ENCODE measurements at places on chromosomes 6 and 20.

DNA sequence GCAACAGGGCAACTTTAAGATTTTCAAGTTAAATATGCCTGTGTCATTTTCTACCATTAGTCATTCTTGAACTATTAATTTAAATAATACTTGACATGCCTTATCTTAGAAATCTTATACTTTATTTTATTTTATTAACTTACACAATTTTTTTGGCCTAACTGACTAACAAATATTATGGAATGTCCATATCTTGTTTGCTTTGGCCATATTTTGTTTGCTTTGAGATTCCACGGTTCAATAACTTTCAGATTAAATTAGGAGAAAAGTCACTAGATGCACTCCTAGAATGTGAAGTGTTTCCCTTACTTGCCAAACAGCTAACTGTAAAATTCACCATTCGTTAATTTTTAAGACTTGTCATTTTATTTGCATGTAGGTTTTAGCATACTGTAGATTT is 684.0 kb upstream of the MANEA start:
- no peak for DNase-seq

GRCh38 chr6:165571721-165572132 is 91.3 kb downstream of the PDE10A start:
- DNase-seq, result no peak

- DNase-seq, result no peak
Observed at GRCh38 chr6:3194535-3195419, 32.7 kb downstream of the TUBB2B start.

- no peak for DNase-seq
Observed at GRCh38 chr20:11980263-11980662, 62.6 kb downstream of the BTBD3 start.

- DNase-seq, result no peak
Observed at GRCh38 chr20:6178537-6178936, 55.7 kb upstream of the FERMT1 start.

DNA sequence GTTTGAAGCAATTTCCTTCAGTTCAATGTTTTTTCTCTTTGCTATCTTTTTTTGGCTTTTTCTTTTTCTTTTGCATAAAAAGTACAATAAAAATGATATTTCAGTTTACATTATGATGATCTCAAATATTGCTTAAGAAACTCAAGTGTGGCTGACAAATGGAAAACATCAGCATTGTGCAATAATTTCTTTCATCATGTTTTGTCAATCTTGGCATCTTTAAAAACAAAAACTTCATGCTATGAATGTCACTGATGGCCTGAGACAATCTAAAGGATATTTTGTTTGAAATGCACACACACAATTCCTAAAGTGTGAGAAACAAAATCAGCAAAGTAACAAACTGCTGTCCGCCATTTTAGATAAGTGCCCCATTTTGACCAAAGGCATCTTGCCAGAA is 13.9 kb upstream of the MTCL3 start:
- DNase-seq, result no peak

DNA sequence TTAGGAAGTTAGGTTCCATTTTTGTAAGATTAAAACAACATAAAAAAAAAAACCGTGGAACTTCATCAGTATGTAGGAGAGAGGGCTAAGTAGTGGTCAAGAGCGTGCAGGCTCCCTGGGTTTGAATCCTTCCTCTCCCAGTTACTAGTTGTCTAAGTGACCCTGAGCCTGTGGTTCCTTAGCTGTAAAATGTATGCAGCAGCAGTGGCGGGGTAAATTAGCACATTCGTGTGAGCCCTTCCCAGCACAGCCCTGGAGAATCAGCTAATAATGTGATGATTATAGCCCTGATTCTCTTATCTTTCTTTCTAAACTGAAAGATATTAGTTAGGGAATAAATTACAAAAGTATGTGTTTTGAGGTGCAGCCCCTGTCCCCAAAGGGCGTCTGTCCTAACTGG is 32.6 kb downstream of the TM9SF4 start:
- DNase-seq, result no peak

GRCh38 chr20:47004179-47004578 is 109.5 kb downstream of the EYA2 start:
- no peak for DNase-seq

DNA sequence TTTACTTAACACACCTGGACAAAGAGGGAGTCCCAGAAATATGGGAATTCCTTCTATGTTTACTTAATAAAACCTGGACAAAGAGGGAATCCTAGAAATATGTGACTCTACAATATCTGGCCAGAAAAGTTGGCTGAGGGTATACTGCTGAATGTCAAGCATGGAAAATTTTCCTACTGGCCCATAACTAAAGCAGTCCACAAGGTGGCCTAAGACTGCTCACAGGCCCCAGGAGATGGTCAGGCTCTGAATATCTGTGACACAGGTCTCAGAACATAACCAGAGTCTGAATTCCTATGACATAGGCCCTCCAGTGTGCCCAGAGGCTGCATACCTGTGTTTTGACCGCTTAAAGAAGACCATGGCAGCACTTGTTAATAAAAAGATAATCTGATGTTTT is 578.2 kb upstream of the NRSN1 start:
- no peak for DNase-seq

- DNase-seq, result no peak
Observed at GRCh38 chr6:157326979-157327378, 3.7 kb upstream of the TMEM242 start.

GRCh38 chr20:5674176-5674660 is 76.0 kb upstream of the SHLD1 start:
- DNase-seq, result no peak

GRCh38 chr6:72365773-72366172 is 256.1 kb upstream of the KCNQ5 start:
- no peak for DNase-seq

DNA sequence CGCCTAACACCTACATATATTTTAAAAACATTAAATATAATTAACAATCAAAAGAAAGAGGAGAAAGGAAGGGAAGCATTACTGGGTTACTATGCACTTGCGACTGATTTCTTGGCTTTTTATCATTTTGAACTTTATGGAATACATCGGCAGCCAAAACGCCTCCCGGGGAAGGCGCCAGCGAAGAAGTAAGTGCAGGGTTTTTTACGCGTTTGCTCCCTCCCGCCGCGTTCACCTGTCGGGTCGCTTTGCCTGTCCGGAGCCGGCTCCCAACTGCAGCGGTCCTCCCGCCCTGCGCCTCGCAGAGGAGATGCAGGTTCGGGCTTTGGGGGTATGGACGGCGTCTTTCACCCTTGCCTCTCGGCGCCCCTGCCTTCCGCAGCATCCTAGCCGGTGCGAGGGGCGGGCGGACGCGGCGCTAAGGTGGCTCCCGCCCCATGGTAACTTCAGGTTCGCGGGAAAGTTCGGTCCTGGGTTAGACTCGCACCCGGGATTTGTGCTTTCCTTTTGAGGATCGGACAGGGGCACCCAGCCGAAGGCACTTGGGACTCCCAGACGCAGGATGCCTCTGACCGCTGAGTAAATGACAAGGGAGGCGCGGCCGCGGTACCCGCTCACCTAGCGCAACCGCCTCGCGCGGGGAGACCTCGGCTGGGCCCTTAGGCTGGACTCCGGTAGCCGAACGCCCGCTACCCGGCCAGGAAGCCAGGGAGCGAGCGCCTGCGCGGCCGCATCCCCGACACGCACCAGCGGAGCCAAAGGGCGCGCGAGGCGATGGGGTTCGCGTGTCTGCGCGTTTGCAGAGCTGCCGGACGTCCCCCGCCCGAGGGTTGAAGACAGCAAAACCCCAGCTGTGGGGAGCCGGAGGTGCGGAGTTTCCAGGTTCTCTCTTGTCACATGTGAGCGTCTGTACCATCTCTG is 891 bp downstream of the RSPO3 start:
- DNase-seq, result no peak

DNA sequence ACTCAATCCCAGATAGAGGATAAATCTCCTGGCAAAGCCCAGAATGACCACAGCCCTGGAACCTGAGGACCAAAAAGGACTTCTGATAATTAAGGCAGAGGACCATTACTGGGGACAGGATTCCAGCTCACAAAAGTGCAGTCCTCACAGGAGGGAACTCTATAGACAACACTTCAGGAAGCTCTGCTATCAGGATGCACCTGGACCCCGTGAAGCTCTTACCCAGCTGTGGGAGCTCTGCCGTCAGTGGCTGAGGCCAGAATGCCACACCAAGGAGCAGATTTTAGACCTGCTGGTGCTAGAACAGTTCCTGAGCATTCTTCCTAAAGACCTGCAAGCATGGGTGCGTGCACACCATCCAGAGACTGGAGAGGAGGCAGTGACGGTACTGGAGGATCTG is 992 bp downstream of the ZSCAN16 start:
- no peak for DNase-seq

- no peak for DNase-seq
Observed at GRCh38 chr20:18728870-18729224, 84.7 kb upstream of the SCP2D1 start.

DNA sequence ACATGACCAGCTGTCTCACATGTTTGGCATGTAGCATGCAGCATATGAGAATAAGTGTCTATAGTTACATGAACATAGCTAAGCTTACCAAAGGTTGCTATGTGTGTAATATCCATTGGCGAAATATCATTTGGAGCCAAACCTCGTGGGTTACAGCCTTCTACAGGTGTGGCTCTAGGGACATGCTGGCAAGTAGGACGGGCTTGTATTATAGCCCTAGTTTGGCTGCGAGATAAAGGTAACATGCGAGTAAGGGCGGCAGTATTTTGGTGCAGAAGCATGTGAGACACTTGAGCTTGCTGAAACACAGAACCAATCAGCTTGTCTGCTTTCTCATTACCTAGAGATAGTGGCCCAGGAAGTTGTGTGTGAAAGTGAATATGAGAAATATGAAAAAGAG is 6.5 kb upstream of the ABHD12 start:
- no peak for DNase-seq

DNA sequence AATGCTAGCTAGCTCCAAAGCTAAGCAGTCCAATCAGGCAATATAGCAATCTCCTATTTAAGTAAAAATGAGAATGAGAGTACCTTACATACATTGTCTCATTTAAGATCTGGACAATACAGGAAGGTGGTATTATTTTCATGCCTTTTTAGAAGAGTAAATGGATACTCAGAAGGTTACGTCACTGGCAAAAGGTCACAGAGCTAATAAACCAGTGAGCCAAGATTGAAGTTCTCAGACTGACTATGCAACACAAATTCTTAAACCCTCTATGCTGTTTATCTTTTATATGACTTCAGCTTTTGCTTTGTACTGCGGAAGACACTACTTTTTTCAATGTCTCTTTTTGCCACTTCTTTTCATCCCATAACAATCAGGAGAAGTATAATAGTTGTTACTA is 135.2 kb upstream of the PRL start:
- no peak for DNase-seq

DNA sequence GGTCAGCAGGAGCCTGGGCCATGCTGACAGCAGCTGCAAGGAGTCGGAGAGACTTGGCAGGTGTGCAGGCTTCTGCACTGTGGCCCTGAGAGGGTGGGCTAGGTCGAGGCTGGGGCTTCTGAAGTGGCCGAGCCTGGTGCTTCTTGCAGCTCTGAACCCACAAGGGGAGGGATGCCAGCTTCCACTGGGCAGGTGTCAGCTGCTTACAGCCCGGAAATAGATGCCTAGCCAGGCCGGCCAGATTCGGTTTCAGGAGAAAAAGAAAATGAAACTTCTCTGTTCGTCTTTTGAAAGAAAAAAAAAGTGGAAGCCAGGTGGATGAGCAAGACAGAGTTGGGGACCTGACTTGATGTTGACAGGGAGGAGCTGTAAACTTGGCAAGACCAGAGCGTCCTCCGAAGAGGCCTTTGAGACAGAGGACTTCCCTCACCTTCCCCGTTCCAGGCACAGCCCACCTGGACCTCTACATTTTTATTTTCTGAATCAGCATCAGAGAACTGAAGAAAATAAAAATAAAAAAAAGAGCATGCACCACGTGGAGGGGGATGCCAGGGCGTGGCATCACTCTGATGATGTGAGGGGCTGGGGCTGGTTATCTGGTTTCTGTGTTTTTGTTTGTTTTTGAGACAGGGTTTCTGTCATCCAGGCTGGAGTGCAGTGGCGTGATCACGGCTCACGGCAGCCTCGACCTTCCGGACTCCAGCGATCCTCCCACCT is at the start of gene ZBP1:
Gene ZBP1 (minus strand): TSS at position 153 of the 717 bp plus-strand sequence. CDS start 131 bp downstream, at position 22.
- peak; percentile 27 for DNase-seq
